ENCODE measurements at places on chromosomes 5 and 9. TPM values are rescaled to one million over a fixed set of nuclear protein-coding genes. Genes with fewer than 3 reads are reported as not detected.

GRCh38 chr5:43075319-43076293 lies 35.5 kb upstream of the ANXA2R start:
- no peak for DNase-seq

DNA sequence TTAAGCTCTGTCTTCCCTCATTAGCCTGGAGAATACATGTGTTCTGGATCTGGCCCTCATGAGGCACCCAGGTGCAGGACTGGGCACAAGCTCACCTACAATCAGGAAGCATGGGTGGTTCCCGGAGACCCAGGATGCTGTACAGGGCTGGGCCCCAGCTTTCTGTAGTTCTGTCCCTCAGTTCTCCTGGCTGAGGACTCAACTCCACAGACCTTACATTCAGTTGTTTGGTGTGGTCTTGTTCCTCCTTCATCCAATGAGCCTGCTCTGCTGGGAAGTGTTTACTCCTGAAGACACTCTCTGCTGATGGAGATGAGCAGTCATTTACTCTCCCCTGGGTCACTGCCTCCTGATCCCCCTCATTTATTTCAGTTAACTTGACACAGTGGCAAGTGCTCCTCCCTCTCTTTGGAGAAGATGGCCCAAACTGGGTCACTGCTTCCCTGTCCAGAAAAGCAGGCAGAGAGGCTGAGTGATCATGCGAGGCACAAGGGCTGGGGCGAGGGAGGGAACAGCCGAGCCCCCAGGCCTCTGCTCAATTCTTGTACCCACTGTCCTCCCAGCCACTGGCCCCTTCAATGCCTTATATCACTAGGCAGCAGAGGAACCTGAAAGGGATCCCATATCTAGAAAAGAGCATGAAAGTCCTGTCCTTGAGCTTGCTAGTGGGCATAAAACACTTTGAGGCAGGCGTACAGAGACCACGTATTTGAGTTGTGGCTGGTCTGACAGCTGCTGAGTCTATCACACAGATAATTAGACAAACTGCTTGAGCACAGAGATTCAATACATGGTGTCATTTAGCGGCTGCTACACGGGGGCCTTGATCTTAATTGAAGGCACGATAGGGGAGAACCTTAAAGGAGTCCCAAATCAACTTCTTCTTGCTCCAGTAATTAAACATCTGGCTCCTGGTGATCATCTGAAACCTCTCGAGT lies 221.7 kb downstream of the FSTL4 start:
- no peak for DNase-seq

- DNase-seq = no peak
Observed at GRCh38 chr9:19922476-19923118, 133.8 kb upstream of the SLC24A2 start.

GRCh38 chr5:117645400-117645799 lies 1070.8 kb upstream of the SEMA6A start:
- DNase-seq = no peak

DNA sequence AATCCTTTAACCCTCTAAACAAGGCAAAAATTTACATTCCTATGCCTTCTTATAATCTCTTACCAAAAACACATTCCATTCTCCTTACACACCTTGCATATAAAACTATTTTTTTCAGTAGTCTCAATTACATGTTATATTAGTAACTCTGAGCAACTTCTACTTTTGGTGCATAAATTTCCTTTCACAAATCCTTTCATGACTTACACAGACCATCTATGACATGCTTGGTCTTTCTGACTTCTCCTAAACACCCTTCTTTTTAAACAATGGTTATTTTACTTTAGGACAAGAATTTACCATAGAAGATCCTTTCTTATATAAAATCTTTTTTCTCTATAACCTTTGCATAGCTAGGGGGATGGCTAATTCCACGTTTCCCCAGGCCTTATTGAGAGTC lies 208.0 kb upstream of the ARRDC3 start:
- no peak for DNase-seq

DNA sequence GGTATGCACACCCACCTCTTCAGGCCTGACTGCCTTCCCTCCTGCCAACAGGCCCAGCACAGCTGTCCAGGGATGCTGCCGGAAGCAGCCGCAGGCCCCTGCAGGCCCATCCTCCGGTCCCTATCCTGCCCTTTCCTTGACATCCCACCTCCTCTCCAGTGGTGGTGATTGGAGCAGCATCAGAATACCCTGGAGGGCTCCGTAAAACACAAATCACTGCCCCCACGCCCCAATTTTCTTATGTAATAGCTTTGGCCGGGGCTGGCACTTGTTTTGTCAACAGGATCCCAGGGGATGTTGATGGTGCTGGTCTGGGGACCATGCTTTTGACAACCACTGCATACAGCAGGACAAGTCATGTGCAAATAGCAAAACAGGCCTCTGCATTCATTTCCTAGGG lies 274.5 kb downstream of the GADD45G start:
- DNase-seq = peak; percentile 57

DNA sequence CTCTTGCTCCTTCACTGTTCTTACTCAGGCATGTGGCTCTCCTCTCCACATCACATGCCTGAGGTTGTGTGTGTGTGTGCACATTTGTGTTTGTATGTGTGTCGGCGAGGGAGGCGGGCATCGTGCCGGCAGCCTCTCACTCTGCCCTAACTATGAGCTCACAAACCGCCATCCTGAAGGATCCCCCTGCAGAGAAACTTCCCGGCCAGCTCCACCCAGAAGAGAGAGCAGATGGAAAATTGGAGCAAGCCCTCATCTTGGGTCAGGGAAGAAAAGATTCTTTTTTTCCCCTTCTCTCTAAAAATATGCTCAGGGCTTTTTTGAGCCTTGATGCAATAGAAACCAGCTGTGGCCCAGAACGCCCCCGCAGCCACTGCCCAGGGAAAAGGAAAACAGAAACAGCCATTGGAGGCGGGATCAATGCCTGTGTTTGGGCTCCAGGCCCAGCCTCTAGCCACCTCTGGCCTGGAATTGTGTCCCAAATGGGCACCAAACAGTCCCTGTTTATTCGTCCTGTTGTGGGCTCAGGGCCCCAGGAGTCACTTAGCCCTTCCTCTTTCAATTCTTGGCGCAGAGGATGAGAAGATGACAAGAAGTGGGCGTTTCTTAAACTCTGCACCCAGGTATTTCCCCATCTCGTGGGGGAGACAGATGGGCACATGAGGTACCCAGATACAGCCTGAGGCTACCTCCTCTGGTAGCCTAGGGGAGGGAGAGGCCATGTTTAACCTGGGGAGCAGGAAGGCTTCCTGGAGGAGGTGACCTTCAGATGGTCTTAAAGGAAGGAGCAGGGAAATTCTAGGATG lies 151.5 kb downstream of the RGS3 start:
- DNase-seq = peak; percentile 79

The CCL28 gene
- 0.46 TPM for total RNA-seq

The SYNPO gene
- total RNA-seq = 829 TPM

All from cardiac septum (tissue), 1 donor.